ENCODE measurements at places on chromosomes 1 and 21. TPM values are rescaled to one million over a fixed set of nuclear protein-coding genes. Genes with fewer than 3 reads are reported as not detected.

The TMPRSS15 gene
- total RNA-seq = not detected

DNA sequence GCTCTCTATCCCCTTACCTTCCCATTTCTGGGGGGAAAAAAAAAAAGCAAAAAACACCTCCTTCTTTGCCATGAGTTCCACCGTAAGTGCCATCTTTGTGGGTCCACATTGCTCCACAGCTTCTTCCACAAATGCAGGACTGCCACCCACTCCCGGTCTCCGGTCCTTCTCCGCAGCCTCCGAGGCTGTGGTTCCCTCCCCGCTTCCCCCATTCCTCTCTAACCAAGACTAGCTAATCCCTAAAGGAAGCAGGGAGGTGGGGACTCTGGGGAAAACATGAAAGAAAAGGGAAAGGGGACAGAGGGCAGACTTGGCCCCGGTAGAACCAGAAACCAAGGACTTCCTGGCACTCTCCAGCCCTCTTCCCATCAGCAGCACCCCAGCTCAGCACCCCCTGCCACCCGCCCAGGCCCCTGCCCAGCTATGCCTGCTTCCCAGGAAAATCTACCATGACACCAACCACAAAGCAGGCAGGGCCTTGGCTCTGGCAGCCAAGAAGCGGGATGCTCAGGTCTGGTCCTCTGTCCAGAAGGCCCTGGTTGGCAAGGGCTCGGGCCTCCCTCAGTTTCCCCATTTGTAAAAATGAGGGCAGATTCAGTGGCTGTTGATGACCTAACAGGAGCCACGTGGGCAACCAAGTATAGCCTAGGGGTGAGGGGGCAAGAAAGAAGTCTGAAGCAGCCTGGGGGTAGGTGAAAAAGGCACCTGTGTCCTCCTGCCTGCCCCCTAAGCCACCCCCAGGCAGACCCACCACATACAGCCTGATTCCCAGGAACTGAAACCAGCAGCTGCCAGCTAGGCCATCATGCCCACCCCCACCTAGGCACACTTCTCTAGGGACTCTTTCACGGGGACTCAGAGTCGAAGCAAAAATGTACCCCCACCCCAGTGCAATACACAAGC is 2.5 kb downstream of the EPHA2 start:
- no peak for DNase-seq

The KLHDC8A gene
- 0.41 TPM for total RNA-seq

DNA sequence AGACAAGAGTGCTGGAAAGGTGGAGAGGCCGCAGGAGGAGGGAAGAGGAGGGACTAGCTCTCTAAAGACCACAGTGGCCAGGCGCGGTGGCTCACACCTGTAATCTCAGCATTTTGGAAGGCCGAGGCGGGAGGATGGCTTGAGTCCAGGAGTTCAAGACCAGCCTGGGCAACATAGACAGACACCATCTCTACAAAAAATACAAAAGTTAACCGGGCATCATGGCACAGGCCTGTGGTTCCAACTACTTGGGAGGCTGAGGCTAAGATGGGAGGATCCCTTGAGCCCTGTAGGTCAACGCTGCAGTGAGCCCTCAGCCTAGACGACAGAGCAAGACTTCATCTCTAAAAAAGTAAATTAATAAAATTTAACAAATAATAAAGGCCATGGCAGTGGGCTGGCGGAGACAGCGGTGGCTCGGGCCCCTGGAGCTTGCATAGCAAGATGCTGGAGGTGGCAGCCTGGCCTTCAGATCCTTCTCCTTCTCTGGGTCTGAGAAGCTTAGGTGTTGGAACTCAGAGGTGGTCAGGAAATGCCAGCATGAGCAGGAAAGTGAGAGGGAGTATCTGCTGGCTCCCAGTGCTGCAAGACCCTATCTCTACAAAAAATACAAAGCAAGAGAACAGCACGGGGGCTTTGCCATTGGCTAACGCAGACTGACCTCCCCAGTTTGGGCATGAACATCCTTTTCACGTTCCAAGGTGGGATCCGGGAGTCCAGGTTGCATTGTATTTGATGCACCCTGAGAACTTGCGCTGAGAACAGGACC is 10.7 kb downstream of the WNT3A start:
- no peak for DNase-seq

The C1orf116 gene
- 27.7 TPM for total RNA-seq

The LCE1F gene
- total RNA-seq = not detected

GRCh38 chr1:227913396-227913763 is 34.4 kb downstream of the WNT9A start:
- no peak for DNase-seq

GRCh38 chr1:36096500-36097432 is 8.1 kb downstream of the ADPRS start:
- DNase-seq = no peak

- no peak for DNase-seq
Observed at GRCh38 chr1:109912214-109912861, 1.7 kb downstream of the CSF1 start.

DNA sequence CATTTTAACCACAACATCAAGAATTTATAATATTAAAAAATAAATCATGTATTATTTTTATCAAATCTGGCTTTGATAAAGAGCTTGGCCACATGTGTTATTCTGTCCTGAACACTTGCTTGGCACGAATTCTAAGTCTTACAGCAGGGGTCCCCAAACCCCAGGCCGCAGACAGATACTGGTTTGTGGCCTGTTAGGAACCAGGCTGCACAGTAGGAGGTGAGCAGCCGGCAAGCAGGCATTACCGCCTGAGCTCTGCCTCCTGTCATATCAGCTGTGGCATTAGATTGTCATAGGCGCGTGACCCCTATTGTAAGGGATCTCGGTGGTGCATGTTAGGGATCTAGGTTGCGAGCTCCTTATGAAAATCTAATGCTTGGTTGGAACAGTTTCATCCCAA is 127.6 kb upstream of the IVNS1ABP start:
- no peak for DNase-seq

- no peak for DNase-seq
Observed at GRCh38 chr1:223827193-223827663, 18.5 kb downstream of the TP53BP2 start.

GRCh38 chr1:192826791-192827546 is 18.1 kb downstream of the RGS2 start:
- DNase-seq = no peak

DNA sequence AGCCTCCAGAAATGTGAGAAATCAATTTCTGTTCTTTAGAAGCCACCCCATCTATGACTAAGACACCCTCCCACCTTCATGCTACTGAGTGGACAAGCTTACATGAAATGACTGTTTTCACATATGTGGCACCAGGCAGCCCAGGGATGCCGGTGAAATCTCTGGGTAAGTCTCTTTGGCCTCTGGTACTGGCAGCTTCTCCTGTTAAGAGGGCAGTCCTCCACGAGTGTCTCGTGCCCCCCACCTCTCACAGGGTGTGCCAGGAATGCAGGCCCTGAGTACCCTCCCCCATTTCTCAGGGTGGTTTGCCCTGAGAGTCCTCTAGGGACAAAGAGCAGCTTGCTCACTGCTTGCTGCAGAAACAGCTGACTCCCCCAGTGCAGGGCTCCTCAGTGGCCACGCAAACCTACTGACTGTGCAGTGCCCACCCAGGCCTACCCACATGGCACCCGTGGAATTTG is 3.2 kb upstream of the PRXL2B start:
- no peak for DNase-seq

The FHAD1 gene
- not detected for total RNA-seq

The TRAF3IP3 gene
- total RNA-seq = 17.6 TPM

DNA sequence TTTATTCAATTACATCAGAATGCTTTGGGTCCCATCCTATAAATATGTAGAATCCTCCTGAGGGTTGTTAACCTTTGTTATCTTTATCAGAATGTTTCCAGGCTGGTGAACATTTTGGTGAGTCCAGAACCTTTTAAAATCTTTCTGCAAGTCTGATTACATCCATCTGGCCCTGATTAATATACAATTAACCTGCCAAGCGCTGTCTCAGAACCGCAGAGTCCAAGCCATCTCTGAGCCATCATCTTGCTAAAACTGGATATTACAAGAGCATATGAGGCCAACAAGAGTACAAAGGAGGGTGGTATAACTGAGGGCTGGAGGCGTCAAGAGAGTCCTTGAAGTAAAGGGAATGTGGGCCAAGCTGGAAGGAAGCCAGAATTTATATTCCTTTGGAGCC is 88.6 kb upstream of the ZC3H11B start:
- no peak for DNase-seq

The CELA3B gene
- not detected for total RNA-seq

The SERPINC1 gene
- not detected for total RNA-seq

DNA sequence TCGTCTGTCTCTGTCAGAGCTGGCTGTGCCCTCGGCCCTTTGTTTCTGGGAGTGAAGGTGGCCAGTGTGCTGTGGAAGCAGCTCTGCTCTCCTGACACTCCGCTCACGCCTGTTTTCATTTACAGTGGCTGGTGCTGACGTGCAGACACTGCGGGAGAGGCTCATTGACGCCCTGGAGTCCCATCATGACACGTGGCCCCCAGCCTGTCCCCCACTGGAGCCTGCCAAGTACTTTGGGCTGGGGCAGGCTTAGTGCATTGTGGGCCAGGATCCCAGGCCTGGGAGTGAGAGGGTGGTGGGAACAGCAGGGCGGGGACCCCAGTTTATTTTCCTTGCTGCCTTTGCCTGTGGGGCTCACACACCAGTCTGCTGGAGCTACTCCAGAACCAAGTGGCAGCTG is 21.1 kb downstream of the QSOX1 start:
- DNase-seq = no peak

GRCh38 chr1:205210756-205211168 is 740 bp downstream of the DSTYK start:
- DNase-seq = peak; percentile 33

GRCh38 chr1:57724535-57724934 is 300.7 kb upstream of the DAB1 start:
- DNase-seq = no peak

GRCh38 chr1:145885738-145886287 is at the start of gene ANKRD35:
Gene ANKRD35 (minus strand): TSS chr1:145885866. CDS start chr1:145885758, 108 bp downstream.
- peak; percentile 87 for DNase-seq

The ST6GALNAC5 gene
- 1.6 TPM for total RNA-seq

The RAB7B gene
- total RNA-seq = 0.27 TPM

GRCh38 chr21:34670220-34670961 is 1.6 kb downstream of the CLIC6 start:
- DNase-seq = peak; percentile 29

GRCh38 chr21:37220433-37220980 is 46.6 kb downstream of the VPS26C start:
- DNase-seq = peak; percentile 23

The HSD11B1 gene
- total RNA-seq = 1.5 TPM

The TEKT2 gene
- total RNA-seq = not detected

All from transverse colon (tissue), 4 donors.